Nephron progenitor cell (in vitro differentiated cells): ENCODE measurements at places on chromosomes 12 and 14.

DNA sequence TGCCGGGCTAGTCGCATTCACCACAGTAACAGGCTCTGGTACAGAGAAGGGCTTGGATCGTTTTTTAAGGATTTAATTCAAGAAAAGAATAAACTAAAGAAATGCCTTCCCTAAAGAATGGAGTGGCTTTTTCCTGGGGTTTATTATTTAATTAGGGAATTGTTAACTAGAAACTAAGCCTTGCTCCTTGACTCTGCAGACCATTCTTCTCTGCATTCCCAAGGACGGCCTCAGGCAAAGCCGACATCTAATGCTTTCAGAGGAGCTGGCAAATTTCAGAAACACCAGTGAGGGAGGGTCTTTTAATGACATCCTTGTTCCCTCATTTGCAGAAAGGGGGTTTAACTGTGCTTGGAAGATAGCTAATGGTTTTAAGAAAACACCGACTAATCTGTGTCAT is 174.0 kb downstream of the EGLN3 start:
- DNase-seq: no peak

DNA sequence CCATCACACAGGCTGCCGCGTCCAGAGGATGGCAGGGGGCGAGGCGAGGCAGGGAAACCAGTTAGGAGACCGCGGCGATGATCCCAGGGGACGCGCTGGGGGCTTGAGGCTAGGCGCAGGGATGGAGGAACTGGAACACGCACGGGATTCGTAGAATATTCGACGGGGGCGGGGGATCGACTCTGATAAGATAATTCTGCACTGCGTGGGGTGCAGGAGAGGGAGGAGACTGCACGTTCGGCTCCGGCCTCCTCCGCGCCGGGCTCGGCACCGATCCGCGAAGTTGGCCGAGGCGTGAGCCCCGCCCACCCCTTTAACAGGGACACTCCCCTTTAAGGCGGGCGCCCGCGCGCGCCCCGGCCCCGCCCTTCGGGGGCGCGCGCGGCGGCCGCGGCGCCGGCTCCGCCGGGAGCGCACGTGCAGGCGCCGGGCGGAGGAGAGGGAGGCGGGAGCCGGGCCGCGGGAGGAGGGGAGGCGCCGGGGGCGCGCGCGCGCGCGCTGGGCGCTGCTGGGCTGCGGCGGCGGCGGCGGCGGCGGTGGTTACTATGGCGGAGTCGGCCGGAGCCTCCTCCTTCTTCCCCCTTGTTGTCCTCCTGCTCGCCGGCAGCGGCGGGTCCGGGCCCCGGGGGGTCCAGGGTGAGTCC is at the start of gene ACVR1B:
Gene ACVR1B (plus strand): TSS at position 501 of the 644 bp plus-strand sequence. CDS start 45 bp downstream, at position 546.
- peak; percentile 90 for DNase-seq

DNA sequence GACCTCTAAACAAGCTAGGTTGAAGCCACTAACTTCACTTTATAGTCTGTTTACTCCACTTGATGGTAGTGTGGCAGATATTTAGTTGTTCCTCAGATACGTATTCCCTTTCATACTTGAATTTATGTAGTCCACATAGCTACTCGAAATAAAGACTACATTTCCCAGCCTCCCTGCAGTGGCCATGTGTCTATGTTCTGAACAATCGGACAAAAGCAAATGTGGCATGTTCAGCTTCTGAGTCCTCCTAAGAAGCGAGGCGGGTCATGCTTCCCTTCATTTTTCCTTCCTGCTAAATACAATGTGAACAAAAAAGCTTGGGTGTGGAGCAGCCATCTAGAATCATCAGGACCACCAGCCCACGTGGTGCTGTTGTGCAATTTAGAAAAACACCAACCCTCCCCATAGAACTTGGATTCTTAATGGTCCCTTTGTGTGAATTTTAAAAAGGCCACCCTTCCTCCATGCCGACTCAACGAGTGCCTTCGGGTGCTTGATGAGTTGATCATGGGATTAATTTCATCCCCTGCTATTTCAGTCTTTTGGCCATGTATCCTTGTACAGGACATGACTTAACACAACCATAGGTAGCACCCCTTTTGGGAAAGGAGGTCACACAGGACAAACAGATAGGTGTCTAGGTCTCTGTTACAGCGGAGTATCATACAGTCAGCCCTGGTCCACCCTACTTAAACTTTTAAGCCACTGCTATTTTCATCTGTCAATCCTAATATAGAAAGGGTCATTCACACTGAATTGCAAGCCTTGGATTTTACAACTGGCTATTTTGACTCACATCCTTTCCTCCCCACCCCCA is 60.7 kb downstream of the ZFC3H1 start:
- no peak for DNase-seq

DNA sequence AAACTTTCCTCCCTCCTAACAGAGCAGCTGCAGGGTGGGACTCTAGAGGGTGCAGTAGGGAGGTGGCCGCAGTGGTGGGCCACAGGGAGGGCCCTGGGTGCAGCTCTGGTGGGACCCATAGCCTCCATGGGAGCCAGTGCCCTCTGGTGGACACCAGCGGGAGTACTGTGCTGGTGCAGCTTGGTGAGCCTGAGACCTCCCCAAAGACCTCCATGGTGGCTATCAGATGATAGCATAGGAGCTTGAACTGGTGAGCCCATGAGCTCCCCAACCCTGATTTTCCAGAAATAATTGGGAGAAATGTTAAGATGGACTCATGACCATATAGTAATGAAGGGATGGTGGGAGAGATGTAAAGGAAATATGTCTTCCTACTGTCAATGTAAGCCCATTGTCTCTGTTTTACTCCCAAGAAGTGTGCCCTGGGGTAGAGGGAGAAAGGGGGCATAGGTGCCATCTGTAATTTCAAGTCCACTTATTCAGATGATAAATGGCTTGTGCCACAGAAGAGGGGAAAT is 98.7 kb downstream of the GAS2L3 start:
- DNase-seq: peak; percentile 54

DNA sequence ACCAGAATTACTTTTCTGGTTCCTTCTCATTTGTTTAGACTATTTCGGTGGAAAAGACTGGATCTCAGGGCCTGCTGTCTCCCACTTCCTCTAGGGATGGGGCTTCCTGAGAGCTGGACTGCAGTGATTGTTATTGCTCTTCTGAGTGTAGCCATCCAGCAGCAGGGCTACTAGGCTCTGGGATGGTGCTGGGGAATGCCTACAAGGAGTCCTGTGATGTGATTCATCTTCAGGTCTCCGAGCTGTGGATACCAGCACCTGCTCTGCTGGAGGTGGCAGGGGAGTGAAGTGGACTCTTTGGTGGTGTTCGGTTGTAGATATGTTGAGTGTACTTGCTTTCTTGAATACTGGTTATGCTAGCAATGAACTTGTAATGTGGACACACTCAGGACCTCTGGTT is 42.7 kb downstream of the AEBP2 start:
- no peak for DNase-seq

DNA sequence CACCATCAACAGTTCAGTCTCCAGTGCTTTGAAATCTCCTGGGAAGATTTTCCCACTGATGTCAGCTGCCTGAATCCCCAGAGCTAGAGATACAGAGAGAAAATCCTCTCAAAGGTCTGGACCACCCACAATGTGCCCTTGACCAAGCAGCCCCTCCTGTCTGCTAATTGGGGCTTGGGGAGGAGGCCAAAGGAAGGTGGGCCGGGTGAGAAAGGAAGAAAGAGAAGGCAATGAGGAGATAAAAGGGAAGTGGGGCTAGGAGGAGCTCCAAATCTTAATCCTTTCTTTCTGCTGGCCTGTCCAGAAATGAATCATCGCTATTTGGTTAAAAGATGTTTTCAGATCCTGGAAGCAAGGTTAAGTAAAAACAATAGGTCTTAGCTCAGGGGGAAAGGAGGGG is 322.9 kb downstream of the BCL11B start:
- no peak for DNase-seq

DNA sequence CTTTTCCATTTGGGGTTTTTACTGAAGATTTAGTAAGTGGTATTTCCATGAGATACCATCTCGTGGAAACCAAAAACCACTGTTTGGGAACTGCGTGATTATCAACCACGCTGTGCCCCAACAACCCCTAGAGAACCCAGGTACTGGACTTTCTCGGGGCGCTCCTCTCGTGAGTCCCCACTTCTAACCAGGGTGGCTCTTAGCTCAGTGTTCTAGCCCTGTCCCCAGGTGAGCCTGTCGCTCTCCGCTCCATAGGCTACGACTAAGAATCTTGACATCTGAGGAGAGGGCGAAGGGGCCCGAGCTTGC is 686 bp downstream of the MCRS1 start:
- DNase-seq: no peak

GRCh38 chr12:129665414-129665813 is 238.4 kb downstream of the TMEM132D start:
- no peak for DNase-seq

- no peak for DNase-seq
Measured at GRCh38 chr14:96574633-96575632, 72.8 kb downstream of the PAPOLA start.

- DNase-seq: no peak
Measured at GRCh38 chr14:31465111-31465510, 7.8 kb upstream of the DTD2 start.

- DNase-seq: peak; percentile 28
Measured at GRCh38 chr12:56224954-56225353, 812 bp downstream of the NABP2 start.

- DNase-seq: no peak
Measured at GRCh38 chr12:101931498-101932326, 54.3 kb downstream of the DRAM1 start.

DNA sequence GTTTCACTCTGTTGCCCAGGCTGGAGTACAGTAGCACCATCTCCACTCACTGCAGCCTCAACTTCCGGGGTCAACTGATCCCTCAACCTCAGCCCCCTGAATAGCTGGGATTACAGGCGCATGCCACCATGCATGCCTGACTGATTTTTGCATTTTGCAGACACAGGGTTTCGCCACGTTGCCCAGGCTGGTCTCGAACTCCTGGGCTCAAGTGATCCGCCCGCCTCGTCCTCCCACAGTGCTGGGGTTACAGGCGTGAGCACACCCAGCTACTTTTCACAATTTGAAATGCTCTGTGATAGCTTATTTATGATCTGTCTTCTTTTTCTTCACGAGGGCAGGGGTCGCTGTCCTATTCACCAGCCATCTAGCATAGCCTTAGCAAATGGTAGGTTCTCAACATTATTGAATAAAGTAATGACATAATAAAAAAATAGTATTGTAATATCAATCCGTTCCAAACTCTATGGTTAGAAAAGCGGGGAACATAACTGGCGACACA is 477 bp upstream of the DDX47 start:
- no peak for DNase-seq

DNA sequence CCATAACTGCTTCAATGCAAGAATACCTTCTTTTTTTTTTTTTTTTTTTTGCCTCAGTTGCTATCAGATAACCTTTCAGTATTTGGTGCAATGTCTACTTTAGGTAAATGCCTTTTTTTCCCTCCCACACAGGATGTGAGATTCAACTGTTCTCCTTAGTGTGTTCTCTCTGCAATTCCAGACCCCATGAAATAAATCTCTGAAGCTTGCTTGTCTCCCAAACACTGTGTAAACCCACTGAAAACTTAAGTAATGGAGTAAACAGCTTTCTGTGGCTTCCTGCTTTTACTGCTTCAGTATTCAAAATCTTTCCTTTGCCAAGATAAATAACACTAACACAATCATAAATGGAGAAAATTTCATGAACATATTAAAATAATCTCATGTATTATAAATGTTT is 55.8 kb upstream of the CLEC14A start:
- no peak for DNase-seq

GRCh38 chr12:124542021-124542949 is 25.1 kb downstream of the NCOR2 start:
- DNase-seq: no peak

- no peak for DNase-seq
Measured at GRCh38 chr12:2154050-2154449, 101.3 kb downstream of the CACNA1C start.

DNA sequence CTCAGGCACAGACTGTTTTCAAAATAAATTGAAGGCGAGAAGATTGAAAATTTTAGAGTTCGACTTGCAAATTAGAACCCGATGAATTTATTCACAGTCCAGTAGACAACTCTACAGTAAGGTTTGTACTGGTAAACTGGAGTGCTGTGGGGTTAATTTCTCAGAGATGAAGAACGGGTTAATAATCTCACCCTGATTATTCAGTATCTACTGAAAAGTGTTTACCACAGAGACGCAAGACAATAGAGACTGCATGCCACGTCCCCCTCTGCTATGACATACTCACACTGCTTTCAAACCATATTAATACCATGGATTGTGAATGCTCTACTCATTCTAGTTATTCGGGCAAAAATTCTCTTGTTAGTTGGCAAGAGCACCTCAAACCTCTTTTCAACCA is 36.1 kb downstream of the CFL2 start:
- no peak for DNase-seq

- no peak for DNase-seq
Measured at GRCh38 chr14:19947413-19948090, 16.8 kb downstream of the OR4K1 start.

GRCh38 chr12:115002434-115002833 is 318.5 kb upstream of the TBX3 start:
- no peak for DNase-seq

GRCh38 chr12:85782711-85783110 is 53.5 kb downstream of the RASSF9 start:
- DNase-seq: no peak

GRCh38 chr12:60487284-60487683 is 891.5 kb downstream of the SLC16A7 start:
- DNase-seq: no peak

GRCh38 chr14:22400655-22401259 is 188.3 kb downstream of the DAD1 start:
- no peak for DNase-seq

DNA sequence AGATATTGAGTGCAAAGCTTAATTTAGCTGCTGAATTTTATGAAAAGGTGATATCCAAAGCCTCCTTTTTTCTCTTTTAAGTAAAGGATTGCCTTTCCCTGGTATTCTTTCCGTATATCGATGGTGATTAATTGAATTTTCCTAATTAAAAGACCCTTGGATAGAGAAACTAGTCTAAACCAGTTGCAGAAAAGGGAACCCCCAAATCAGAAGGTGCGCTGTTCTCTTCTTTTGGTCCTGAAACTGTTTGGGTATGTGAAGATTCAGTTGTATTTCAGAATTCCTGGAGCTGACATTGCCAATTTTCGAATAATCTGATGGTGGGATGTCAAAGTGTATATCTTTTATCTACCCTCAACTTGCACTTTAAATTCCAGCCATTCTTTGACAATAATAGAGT is 1.9 kb downstream of the GPHN start:
- DNase-seq: no peak

GRCh38 chr14:71607056-71607455 is 325.2 kb upstream of the RGS6 start:
- no peak for DNase-seq

- no peak for DNase-seq
Measured at GRCh38 chr12:21888276-21888863, 52.9 kb downstream of the ABCC9 start.

GRCh38 chr12:53279283-53279869 is 11.3 kb downstream of the ESPL1 start:
- DNase-seq: no peak

DNA sequence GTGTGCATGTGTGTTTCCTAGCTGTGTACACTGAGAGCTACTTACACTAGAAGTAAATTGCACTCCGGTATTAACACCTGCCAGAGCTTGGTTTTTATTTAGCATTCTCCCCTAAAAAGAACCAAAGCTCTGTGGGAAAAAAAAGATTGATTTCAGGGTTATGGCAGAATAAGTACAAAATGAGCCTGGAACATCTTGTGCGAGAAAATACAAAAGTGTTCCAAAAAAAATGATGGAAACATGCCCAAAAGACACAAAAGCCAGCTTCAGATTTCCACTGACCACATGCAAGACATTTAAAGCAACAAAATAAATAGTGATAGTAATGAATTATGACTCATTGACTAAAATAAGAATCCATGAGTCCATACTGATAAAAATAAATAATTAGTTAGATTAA is 188.3 kb downstream of the GXYLT1 start:
- no peak for DNase-seq

- DNase-seq: no peak
Measured at GRCh38 chr14:24155100-24155499, 6.0 kb upstream of the IRF9 start.
